ENCODE measurements at places on chromosomes 6 and 20. TPM values are rescaled to one million over a fixed set of nuclear protein-coding genes. Genes with fewer than 3 reads are reported as not detected.

GRCh38 chr6:137697267-137697938 is 169.7 kb upstream of the TNFAIP3 start:
- no peak for DNase-seq

- DNase-seq = no peak
Measured at GRCh38 chr6:125818772-125819260, 28.1 kb downstream of the NCOA7 start.

GRCh38 chr20:22491194-22491505 is 93.2 kb downstream of the FOXA2 start:
- no peak for DNase-seq

GRCh38 chr6:37784585-37784967 is 35.0 kb upstream of the ZFAND3 start:
- no peak for DNase-seq

GRCh38 chr20:44866703-44867335 is 18.7 kb upstream of the YWHAB start:
- DNase-seq = no peak

DNA sequence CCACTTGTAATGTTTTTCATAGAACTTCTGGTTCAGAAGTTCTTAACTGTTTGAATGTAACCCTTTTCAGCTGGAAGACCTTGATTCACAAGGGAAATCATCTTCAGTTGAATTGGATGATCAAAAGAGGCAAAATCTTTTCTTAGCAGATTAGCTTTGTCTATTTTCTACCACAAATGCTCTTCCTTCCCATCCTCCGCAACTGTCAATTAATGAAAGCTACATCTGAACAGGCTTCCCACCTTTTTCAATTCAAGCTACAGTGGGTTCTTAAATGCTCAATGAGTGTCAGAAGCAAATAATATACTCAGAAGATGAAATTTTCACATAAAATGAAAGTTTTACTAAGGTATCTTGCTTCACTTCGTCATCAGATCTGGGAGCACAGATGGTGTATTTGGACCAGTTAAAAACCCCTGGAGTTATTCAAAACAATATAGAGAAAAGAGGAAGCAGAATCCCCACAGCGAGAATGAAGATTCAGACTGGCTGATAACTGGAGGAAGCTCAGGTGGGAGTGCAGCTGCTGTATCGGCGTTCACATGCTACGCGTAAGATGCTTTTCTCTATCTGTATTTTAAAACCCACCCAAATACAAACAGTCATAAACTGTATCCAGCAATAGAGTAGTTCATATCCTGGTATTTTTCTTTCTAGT is 19.4 kb downstream of the QRSL1 start:
- DNase-seq = no peak

GRCh38 chr20:51889466-51889865 is 87.1 kb upstream of the SALL4 start:
- DNase-seq = no peak

DNA sequence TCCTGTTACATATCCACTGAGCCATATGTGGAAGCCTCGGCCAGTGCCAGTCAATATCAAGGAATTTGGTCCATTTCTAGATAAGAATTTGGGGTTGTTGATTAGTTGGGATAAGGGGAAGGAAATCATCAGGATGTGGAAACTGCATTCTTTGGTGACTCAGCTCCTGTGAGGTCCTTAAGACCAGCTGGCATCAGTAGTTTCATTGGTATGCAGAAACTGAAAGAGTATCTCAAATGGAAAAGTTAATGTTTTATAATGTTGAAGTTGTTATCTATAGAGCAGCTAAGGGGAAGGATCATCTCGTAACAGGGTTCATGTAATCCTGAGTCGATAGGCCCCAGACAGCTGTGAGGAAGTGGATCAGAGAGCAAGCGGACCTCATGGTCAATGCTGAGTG is 87.9 kb upstream of the PRND start:
- DNase-seq = no peak

DNA sequence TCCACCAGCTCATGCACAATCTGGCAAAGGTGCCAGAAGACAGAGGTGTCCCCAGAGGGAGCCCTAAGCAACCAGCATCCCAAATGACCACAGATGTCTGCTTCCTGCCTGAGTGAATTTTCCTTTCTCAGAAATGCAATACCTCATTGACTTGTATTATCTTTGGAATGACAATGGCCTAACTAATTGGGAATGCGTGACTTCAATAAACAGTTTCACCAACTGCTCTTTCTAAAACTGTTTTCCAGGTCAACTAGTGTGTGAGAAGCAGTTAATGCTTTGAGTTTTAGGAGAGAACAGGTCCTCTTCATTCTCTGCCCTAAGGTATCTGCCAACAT is 108.9 kb upstream of the SNX9 start:
- DNase-seq = no peak

GRCh38 chr6:77650098-77650663 is 2.7 kb upstream of the MEI4 start:
- DNase-seq = peak; percentile 67

KCNK15 gene
- 0.36 TPM for total RNA-seq

DACT2 gene
- 7.6 TPM for total RNA-seq

HSF2 gene
- total RNA-seq = 10.1 TPM

FAM209B gene
- total RNA-seq = not detected

GSTA2 gene
- 25.3 TPM for total RNA-seq

CGA gene
- 30.3 TPM for total RNA-seq

Data from type B pancreatic cell (in vitro differentiated cells).